ENCODE measurements at places on chromosomes 13 and 19. TPM values are rescaled to one million over a fixed set of nuclear protein-coding genes. Genes with fewer than 3 reads are reported as not detected.

Gene PTGIR
- not detected for total RNA-seq

Gene ERCC5
- total RNA-seq: 48.1 TPM

Gene MFSD12
- 71.5 TPM for total RNA-seq

Gene WASF3
- total RNA-seq: 177 TPM

Gene FSD1
- total RNA-seq: 22.2 TPM

Gene SOX1
- 0.51 TPM for total RNA-seq

Gene ZNF675
- 26.9 TPM for total RNA-seq

Gene PCSK4
- total RNA-seq: 37.7 TPM

Gene PTPRS
- 219 TPM for total RNA-seq

Gene KIR3DL2
- total RNA-seq: not detected

Gene PRR20E
- not detected for total RNA-seq

Gene TMEM221
- 3.6 TPM for total RNA-seq

GRCh38 chr13:110308656-110309359, 1.7 kb downstream of the COL4A2 start:
- H3K36me3 ChIP-seq: peaks cover 3% of the 10 kb centered on the region
- peak; percentile 39 for DNase-seq
- peak overlapping the region; percentile 85 for H3K4me3 ChIP-seq
- H3K27ac ChIP-seq: peak overlapping the region; percentile 92
- H3K27me3 ChIP-seq: peaks cover 21% of the 10 kb centered on the region

GRCh38 chr19:50978772-50979390, 4.8 kb downstream of the KLK7 start:
- H3K27ac ChIP-seq: no peak overlapping the region
- H3K36me3 ChIP-seq: no peaks in the 10 kb centered on the region
- DNase-seq: no peak
- H3K27me3 ChIP-seq: peaks cover 23% of the 10 kb centered on the region

- DNase-seq: no peak
- peaks cover 12% of the 10 kb centered on the region for H3K4me1 ChIP-seq
- no peak overlapping the region for H3K27ac ChIP-seq
Measured at GRCh38 chr13:40518481-40518882, 148.0 kb downstream of the FOXO1 start.

GRCh38 chr13:95560387-95560786, 7.9 kb downstream of the CLDN10 start:
- H3K27me3 ChIP-seq: peaks cover 10% of the 10 kb centered on the region
- H3K27ac ChIP-seq: no peak overlapping the region
- peaks cover 3% of the 10 kb centered on the region for H3K4me1 ChIP-seq
- no peaks in the 10 kb centered on the region for H3K36me3 ChIP-seq
- DNase-seq: no peak
- no peak overlapping the region for H3K4me3 ChIP-seq

GRCh38 chr19:15680478-15681322, 7.8 kb downstream of the CYP4F12 start:
- H3K27ac ChIP-seq: no peak overlapping the region
- no peak overlapping the region for H3K4me3 ChIP-seq
- H3K36me3 ChIP-seq: peaks cover 2% of the 10 kb centered on the region
- no peak for DNase-seq
- no peaks in the 10 kb centered on the region for H3K27me3 ChIP-seq

DNA sequence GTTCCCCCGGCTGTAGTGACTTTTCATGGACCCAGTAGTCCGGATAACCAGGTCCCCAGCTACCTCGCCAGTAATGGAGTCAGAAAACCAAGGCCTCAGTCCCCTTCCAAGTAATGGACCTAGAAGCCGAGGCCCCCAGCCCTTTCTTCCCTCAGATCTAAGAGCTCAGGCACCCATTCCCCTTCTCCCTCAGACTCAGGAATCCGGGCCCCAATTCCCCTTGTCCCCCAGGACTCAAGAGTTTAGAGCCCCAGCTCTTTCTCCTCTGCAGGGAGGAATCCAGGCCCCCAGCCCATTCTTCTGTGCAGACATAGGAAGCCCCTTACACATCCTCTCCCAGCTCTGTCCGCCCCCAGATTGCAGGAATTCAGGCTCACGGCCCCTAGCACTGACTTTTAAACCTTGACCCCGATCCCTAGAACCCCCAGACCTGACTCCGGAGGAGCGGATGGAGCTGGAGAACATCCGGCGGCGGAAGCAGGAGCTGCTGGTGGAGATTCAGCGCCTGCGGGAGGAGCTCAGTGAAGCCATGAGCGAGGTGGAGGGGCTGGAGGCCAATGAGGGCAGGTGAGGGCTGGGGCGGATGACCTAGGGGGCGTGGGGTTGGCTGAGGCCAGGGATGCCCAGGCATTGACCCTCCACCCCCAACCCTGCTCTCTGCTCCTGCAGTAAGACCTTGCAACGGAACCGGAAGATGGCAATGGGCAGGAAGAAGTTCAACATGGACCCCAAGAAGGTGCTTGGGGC, 938 bp downstream of the CYTH2 start:
- H3K27me3 ChIP-seq: no peaks in the 10 kb centered on the region
- peak overlapping the region; percentile 94 for H3K27ac ChIP-seq
- peaks cover 25% of the 10 kb centered on the region for H3K36me3 ChIP-seq
- peaks cover 7% of the 10 kb centered on the region for H3K4me1 ChIP-seq
- no peak for DNase-seq

GRCh38 chr19:48745208-48745995, 1.3 kb downstream of the IZUMO1 start:
- no peak for DNase-seq
- H3K27ac ChIP-seq: no peak overlapping the region
- H3K4me3 ChIP-seq: no peak overlapping the region
- peaks cover 2% of the 10 kb centered on the region for H3K36me3 ChIP-seq
- H3K27me3 ChIP-seq: peaks cover 27% of the 10 kb centered on the region

- peak overlapping the region; percentile 16 for H3K27ac ChIP-seq
- H3K4me1 ChIP-seq: peaks cover 23% of the 10 kb centered on the region
- no peak for DNase-seq
- no peaks in the 10 kb centered on the region for H3K27me3 ChIP-seq
Measured at GRCh38 chr13:24005755-24006281, 108.5 kb upstream of the C1QTNF9B start.

- no peak overlapping the region for H3K4me3 ChIP-seq
- H3K27me3 ChIP-seq: no peaks in the 10 kb centered on the region
- H3K4me1 ChIP-seq: no peaks in the 10 kb centered on the region
- H3K27ac ChIP-seq: no peak overlapping the region
- DNase-seq: no peak
- no peaks in the 10 kb centered on the region for H3K36me3 ChIP-seq
Measured at GRCh38 chr13:91278888-91279287, 68.6 kb upstream of the MIR17HG start.

DNA sequence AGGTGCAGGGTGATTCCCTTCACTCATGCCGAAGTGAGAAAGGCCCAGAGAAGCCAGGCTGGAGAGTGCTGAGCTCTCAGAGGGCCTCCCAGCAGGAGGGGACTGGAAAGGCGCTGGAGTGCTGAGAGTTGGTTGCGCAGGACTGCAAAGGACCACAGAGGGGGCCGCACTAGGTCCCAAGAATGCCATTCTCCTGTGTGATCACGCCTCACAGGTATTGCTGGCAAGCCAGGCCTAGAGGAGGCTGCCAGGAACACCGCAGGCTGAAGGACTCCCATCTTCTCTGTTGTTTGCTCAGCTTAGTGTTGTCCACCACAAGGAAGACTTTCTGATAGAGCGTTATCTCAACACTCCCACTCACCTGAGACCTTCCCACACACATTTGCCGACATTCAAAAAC, 165.0 kb downstream of the FGF14 start:
- H3K27ac ChIP-seq: no peak overlapping the region
- peaks cover 14% of the 10 kb centered on the region for H3K4me1 ChIP-seq
- no peak for DNase-seq
- H3K4me3 ChIP-seq: no peak overlapping the region

GRCh38 chr13:81487151-81487550, 1146.2 kb upstream of the SPRY2 start:
- no peak overlapping the region for H3K4me3 ChIP-seq
- DNase-seq: no peak
- no peaks in the 10 kb centered on the region for H3K27me3 ChIP-seq

DNA sequence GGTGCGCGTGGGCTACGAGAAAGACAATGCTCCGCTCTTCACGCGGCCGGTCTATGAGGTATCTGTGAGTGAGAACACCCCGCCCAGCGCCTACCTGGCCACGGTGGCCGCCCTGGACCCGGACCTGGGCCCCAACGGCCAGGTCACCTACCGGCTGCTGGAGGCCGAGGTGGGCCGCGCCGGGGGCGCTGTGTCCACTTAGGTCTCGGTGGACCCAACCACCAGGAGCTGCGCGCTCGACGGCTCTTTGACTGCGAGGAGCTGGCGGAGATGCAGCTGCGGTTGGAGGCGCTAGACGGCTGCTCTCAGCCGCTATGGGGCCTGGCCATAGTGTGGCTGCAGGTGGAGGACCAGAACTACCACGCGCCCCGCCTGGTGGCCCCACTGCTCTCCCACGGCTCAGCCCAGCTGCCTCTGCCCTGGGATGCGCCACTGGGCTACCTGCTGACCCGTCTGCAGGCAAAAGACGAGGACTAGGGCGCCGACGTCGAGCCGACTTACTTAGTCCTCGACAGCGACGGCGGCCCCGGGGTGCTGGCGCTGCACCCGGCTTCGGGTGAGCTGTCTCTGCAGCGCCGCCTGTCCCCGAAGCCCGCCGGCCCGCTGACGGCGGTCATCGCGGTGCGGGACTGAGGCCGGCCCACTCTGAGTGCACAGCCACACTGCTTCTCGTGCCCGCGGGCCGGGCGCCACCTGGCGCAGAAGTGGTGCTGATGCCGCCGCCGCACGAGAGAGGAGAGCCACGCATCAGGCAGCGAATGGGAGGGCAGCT, 173.0 kb downstream of the OLFM4 start:
- no peak overlapping the region for H3K27ac ChIP-seq
- H3K4me3 ChIP-seq: no peak overlapping the region
- peaks cover 62% of the 10 kb centered on the region for H3K27me3 ChIP-seq
- H3K36me3 ChIP-seq: no peaks in the 10 kb centered on the region
- peak; percentile 23 for DNase-seq

DNA sequence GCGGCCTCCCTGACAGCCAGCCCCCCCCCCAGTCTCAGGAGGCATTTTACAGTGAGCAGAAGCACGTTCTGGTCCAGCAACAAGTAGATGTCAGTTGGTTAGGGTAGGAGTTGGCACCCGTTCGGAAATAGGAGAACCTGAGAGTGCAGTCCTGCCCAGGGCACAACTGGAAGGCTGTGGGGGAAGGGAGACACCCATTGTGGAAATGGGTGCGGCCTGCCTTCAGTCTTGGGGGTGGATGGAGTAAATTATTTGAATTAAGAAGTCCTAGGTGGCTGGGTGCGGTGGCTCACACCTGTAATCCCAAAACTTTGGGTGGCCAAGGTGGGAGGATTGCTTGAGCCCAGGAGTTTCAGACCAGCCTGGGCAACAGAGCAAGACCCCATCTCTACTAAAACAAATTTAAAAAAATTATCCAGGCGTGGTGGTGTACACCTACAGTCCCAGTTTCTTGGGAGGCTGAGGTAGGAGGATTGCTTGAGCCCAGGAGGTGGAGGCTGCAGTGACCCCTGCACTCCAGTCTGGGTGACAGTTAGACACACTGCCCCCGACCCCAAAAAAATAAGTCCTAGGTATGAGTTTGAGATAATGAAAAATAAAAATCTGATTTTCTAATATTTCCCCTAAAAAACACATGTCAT, 1.2 kb downstream of the CIRBP start:
- H3K36me3 ChIP-seq: peaks cover 24% of the 10 kb centered on the region
- H3K27me3 ChIP-seq: peaks cover 9% of the 10 kb centered on the region
- peaks cover 44% of the 10 kb centered on the region for H3K4me1 ChIP-seq
- H3K4me3 ChIP-seq: peak overlapping the region; percentile 82
- no peak for DNase-seq

DNA sequence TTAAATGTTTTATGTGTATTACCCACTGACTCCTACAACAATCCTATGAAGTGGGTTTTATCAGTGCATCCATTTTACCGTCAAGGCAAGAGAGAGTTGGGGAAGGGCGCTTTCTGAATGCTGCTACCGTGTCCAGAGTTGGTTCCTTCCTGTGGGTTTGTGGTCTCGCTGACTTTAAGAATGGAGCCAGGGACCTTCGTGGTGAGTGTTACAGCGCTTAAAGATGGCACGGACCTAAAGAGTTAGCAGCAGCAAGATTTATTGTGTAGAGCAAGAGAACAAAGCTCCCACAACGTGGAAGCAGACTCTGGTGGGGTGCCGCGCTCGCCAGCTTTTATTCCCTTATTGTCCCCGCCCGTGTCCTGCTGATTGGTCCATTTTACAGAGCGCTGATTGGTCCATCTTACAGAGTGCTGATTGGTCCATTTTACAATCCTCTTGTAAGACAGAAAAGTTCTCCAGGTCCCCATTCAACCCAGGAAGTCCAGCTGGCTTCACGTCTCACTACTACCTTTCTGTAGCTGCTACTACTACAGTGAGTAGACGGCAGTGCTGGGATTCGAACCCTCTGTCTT, 6.1 kb downstream of the OSCAR start:
- no peak overlapping the region for H3K4me3 ChIP-seq
- no peaks in the 10 kb centered on the region for H3K36me3 ChIP-seq
- H3K4me1 ChIP-seq: no peaks in the 10 kb centered on the region
- no peak for DNase-seq

- no peak overlapping the region for H3K4me3 ChIP-seq
- no peak overlapping the region for H3K27ac ChIP-seq
- no peaks in the 10 kb centered on the region for H3K27me3 ChIP-seq
- no peaks in the 10 kb centered on the region for H3K4me1 ChIP-seq
- no peaks in the 10 kb centered on the region for H3K36me3 ChIP-seq
Measured at GRCh38 chr13:79044415-79044814, 361.6 kb downstream of the RBM26 start.

DNA sequence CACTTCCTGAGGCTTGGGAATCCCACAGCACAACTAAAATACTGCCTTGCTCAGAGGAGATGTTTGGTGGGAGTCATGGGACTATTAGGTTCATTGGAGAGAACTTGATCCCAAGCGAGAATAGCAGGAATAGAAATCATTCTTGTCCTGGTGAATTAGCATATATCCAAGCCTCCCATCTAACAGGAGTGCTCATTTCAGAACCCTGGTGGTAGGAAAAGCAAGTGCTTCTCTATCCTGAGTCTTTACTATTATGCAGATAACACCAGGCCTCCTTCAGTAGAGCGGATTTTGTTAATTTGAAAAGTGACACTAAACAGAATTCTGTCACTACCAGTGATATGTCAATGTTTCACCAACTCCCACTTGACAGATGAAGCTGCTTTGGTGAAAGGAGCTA, 199.5 kb downstream of the ATP8A2 start:
- no peaks in the 10 kb centered on the region for H3K36me3 ChIP-seq
- peaks cover 2% of the 10 kb centered on the region for H3K4me1 ChIP-seq
- no peak for DNase-seq
- H3K27ac ChIP-seq: no peak overlapping the region
- no peak overlapping the region for H3K4me3 ChIP-seq
- H3K27me3 ChIP-seq: peaks cover 23% of the 10 kb centered on the region

GRCh38 chr19:1401138-1401888, at the start of gene GAMT:
GAMT (minus strand) TSS chr19:1401542; CDS start chr19:1401476, 66 bp downstream.
- DNase-seq: peak; percentile 44
- H3K36me3 ChIP-seq: no peaks in the 10 kb centered on the region
- H3K27ac ChIP-seq: no peak within 1 kb of the TSS
- peak within 1 kb of the TSS; percentile 65 for H3K4me3 ChIP-seq

- H3K36me3 ChIP-seq: no peaks in the 10 kb centered on the region
- H3K27ac ChIP-seq: no peak overlapping the region
- H3K4me1 ChIP-seq: no peaks in the 10 kb centered on the region
- H3K4me3 ChIP-seq: no peak overlapping the region
Measured at GRCh38 chr13:25217023-25217885, 45.2 kb upstream of the AMER2 start.

Measured in progenitor cell of endocrine pancreas (in vitro differentiated cells).